Stimulated activated CD4-positive, alpha-beta T cell treated with anti-CD3 and anti-CD28 coated beads, Interleukin-1b, Interleukin-23, amount 100 ng/mL, for 1 hour (primary cell): ENCODE measurements at places on chromosomes 7 and 10.

DNA sequence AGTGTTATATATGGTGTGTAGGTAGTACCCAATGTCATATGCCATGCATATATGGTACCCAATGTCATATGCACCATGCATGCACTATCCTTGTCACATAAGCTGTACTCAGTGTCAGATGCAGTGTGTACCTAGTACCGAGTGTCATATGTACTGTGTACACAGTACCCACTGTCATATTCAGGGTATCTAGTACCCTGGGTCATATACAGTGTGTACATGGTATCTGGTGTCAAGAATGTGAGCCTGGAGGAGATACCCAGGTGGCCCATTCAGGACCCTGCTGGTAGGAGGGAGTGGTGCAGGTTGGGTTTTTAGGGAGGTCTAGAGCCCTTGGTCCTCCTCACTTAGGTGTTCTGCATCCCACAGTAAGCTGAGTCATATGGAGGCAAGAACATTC is 1.8 kb downstream of the ZMYND11 start:
- DNase-seq = no peak

- no peak for DNase-seq
Measured at GRCh38 chr7:46192271-46192670, 271.2 kb upstream of the IGFBP3 start.

GRCh38 chr7:147400221-147400689 is 1190.3 kb upstream of the C7orf33 start:
- DNase-seq = no peak

- DNase-seq = no peak
Measured at GRCh38 chr10:79457256-79457785, 11.9 kb upstream of the ZCCHC24 start.

DNA sequence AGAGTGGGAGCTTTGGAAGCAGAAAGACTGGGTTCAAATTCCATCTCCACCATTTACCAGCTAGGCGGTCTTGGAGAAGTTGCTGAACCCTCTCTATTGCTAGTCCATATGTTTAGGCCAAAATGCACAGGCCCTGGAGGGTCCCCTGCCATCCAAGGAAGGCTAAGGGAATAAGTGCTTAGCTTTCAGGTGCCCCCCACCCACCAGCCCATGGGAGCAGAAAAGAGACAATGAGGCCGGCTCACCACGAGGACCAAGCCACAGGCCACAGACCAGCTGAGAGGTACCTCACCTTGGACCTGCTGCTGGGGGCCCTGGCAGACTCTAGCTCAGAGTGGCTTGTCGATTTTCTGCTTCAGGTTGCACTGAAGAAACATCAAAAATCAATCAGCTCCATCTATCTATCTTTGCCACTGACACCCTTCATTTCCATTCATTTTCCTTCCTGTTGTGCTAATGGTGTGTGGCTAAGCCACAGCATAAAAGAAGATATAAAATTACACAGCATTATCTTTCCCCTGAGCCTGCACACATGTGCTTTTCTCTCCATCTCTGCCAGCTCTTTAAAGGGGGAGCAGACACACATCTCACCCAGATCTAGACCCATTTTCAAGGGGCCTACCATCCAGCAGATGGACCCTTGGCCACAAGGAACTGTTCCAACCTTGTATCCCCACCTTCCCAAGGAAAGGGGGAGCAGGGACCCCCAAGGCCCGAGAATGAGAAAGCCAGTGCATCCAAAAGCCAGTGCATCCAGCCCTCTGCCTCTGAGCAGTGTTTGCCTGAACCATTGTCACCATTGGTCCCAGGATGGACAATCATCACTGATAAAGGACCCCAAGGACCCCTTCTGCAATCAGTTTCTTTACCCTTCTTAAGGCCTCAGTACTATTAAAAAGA is 65.4 kb downstream of the GRID1 start:
- no peak for DNase-seq

DNA sequence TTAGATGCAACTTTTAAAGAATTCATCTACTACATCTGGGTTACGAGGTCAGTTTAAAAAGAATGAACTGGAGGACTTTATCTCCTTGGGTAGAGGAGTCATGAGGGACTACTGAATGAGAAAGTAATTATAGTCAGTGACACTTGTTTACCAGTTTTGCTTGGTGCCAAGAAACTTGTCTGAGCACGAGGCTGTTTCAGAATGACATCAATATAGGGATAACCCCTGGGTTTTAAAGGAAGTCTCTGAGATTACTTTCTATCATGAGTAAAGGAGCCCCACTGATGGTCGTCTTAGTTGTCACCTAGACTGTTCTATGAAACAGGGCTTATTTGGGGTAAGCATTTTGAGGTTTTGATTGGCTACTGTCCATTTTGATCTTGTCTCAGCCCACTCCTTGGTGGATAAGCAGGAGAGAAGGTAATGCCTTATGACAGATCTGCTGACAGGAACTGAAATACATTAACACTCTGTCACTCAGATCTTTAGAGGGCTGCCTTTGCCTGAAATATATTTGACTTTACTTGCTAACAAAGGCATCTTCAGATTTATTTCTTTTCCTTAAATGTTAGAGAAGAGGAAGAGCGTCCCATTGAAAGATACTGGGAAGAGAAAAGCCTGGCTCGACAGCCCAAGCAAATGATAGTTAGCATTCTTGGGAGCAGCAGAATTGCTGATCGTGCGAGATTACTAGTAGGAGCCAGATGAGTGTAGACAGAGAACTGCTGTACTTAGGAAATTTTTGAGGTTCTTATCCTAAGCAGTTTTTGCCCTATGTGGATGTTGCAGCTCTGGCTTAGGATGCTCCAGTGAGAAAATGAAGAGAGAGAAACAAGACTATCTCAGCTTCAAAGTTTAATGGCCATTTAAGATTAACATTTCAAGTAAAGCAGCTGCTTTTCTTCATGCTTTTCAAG is 299.2 kb upstream of the LRGUK start:
- DNase-seq = no peak

- DNase-seq = no peak
Measured at GRCh38 chr7:97601931-97602457, 129.9 kb upstream of the TAC1 start.

GRCh38 chr7:77710861-77711260 is 14.6 kb downstream of the RSBN1L start:
- DNase-seq = no peak

GRCh38 chr7:47406801-47407129 is 175.1 kb downstream of the TNS3 start:
- DNase-seq = no peak

- DNase-seq = no peak
Measured at GRCh38 chr7:86961686-86962085, 97.8 kb downstream of the ELAPOR2 start.

DNA sequence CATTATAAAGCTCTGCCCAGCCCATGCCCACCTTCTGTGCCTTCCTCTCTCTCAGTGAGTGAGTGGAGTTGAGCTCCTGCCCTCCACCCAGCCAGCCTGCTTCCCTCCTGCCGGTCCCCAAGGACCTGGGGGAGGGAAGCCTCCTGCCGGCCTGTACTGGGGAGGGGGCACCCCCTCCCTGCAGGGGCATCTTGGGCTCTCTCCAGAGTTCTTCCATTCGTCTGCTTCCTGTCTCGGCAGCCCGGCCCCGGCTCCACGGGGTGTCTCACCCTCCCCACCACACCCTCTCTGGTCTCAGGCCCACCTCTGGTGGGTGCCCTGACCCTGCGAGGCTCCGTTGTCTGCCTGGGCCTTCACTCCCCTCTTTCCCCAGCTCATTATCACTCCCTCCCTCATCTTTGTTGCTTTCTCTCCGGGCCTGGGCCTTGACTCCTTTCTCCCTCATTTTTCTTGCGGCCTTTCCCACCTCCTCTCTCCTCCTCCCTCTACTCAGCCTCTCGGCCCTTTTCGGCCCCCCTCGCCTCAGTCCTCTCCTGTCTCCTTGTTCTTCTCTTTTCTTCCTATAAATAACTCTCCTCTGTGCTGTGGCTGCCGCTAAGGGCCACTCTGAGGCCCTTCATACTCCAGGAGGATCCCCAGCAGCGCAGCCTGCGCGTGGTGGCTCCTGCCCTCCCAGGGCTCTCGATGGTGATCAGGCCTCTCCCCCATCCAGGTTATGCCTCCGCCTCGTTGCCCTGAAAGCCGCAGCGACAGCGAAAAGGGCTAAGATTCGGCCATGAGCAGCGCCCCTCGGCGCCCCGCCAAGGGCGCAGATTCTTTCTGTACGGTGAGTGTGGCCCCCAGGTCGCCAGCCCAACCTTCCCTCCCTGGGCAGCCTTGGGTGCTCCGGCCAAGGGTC is 2.1 kb downstream of the SLC4A2 start:
- no peak for DNase-seq

- no peak for DNase-seq
Measured at GRCh38 chr7:106029941-106030340, 66.9 kb downstream of the CDHR3 start.

GRCh38 chr10:117339578-117339977 is 35.7 kb downstream of the PDZD8 start:
- DNase-seq = no peak

DNA sequence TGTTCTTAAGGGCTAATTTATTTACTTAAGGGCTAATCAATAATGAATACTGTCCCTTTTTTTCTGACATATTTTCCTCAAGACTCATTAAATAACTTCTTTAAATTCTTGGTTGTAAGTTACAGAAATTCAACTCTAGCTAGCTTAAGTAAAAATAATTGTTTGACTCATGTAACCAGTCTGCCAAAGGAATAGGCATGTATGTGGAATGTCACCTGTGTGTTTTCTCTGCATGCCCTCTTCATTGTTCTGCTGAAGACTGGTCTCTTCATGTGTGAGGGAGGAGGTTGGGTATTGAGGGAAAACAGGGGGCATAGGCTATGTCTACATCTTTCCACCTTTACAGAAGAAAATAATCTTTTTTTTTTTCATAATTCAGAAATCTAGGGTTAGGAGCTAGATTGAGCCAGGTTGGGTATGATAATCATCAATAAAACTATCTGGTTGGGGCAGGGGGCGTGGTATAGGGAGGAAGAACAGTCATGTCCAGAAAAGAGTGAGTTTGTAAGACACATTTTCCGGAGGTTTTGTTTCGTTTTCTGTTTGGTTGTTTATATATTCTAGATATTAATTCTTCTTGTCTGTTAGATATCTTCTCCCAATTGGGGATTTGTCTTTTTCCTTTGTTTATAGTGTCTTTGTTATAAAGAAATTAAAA is 37.9 kb downstream of the EXOC4 start:
- no peak for DNase-seq

DNA sequence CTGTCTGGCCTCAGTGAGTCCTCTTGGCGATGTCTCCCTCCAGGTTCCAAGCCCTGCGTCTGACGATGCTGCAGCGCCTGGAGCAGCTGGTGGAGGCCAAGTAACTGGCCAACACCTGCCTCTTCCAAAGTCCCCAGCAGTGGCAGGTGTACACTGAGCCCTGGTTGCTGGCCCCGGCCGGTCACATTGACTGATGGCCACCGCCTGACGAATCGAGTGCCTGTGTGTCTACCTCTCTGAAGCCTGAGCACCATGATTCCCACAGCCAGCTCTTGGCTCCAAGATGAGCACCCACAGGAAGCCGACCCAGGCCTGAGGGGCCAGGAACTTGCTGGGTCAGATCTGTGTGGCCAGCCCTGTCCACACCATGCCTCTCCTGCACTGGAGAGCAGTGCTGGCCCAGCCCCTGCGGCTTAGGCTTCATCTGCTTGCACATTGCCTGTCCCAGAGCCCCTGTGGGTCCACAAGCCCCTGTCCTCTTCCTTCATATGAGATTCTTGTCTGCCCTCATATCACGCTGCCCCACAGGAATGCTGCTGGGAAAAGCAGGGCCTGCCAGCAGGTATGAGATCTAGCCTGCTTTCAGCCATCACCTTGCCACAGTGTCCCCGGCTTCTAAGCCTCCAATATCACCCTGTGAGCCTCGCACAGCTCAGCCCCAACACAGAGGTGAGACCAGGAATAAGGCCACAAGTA is 7.3 kb upstream of the ZNF22 start:
- DNase-seq = no peak

DNA sequence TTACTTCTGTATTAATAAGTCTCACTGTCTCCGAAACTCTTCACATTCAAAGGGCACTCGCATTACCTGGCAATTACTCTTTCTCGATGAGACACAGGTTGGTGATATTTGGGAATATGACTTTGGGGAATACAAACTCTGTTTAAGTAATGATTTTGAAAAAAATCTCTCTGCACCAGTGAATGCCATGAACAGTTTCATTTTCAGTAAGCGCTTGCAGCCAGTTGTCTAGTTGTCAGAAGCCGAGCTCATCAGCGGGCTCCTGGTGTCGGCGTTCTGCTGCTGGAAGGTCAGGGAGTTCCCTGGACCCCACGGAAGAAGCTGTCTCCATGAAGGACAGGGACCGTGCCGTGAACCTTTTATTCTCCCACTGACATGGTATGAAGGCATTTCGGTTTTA is 57.7 kb downstream of the PTPRE start:
- no peak for DNase-seq

DNA sequence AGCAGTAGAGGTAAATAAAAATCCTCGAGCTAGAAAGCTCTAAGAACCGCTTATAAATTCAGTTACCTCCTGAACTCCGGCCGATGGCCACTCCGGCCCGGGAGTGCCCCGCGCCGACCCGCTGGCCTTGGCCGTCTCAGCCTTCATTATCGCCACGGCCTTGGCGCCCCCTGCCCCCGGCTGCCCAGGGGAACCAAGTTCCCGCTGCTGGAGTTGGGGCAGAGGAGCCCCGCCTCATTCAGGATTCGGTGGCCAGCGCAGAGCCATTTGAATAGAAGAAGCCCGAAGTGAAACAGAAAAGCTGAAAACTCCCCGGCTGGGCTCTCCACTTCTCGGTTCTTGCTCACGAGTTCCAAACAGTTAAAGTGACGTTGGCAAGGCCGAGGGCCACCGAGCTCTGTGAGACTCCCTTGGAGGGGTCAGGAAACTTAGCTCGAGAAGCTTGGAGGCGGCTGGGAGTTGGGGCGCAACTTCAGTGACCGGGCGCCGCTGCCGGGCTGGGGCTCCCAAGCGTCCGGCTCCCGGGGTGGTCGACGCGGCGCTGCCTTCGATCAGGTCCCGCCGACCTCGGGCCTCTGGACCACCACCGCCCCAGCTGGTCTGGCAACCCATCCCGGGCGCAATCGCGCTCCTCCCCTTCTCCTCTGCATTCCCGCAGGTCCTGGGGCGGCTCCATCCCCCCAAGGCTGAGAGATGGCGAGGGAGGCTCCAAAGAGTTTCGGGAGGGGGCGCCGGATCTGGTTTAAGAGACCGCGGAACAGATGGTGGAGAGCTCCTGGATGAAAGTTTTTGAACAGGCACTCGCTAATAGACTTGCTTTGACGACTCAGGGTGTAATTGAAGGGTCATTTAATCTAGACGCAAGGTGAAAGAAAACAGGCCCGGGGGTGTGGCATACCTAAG is 5.8 kb upstream of the FEZF1 start:
- no peak for DNase-seq

DNA sequence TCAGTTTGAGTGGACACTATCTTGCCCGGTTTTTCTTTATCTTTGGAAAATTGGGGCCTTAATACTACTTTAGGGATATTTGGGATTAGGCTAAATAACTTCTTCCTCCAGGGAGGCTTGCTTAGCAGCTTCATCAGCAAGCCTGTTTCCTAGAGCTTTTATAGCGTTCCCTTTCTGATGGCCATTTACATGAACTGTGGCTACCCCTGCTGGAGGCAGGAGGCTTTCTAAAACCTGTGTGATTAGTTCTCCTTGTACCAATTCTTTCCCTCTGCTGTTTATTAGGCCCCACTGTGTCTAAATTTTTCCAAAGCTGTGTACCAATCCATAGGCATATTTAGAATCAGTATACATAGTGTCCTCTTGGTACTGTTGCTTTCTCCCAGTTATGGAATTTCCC is 61.7 kb upstream of the CNTNAP2 start:
- no peak for DNase-seq
